GM18507 (cell line): ENCODE measurements at places on chromosomes 16 and 17.

DNA sequence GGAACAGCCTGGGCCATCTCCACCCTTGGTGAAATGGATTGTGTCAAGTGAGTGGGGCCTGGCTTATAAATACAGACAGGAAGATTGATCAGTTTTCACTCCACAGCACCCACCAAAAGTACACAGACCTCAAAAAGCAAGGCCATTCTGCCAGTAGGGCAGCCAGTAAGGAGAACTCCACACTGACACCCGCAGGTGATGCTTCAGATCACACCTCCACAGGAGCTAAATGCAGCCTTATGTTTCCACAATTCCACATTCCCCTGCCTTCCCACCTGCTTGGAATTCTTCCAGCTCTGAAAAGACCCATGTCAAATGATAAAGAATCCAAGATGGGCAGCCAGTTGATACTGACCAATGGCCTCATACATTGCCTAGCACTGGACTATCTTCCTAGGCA is 191.1 kb downstream of the ZFHX3 start:
- no peak for DNase-seq

GRCh38 chr17:34981538-34982241 is 1.4 kb downstream of the LIG3 start:
- no peak for DNase-seq

- DNase-seq, result no peak
Measured at GRCh38 chr17:52762147-52762793, 603.8 kb upstream of the CA10 start.

DNA sequence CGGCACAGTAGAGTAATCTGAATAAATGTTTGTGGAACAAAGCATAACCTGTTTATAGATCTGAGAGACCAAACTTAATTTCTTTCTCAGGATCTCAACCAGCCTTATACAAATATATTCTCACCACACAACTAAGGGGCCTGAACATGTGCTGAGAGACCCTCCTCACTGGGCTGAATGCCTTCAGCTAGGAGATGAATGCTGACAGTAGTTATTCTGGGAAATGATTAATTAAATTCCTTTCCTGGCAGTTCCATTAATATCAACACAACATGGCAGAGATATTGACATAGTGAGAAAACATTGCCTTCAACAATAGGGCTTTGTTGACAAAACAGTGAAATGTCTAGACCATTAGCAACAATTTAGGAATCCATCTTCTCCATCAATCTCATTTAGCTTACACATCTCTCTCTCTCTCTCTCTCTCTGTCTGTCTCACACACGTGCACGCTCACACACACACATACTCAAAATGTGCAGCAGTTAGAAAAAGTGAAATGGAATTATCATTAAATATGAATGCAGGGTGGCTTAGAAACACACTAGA is 780.8 kb upstream of the CDH8 start:
- no peak for DNase-seq

DNA sequence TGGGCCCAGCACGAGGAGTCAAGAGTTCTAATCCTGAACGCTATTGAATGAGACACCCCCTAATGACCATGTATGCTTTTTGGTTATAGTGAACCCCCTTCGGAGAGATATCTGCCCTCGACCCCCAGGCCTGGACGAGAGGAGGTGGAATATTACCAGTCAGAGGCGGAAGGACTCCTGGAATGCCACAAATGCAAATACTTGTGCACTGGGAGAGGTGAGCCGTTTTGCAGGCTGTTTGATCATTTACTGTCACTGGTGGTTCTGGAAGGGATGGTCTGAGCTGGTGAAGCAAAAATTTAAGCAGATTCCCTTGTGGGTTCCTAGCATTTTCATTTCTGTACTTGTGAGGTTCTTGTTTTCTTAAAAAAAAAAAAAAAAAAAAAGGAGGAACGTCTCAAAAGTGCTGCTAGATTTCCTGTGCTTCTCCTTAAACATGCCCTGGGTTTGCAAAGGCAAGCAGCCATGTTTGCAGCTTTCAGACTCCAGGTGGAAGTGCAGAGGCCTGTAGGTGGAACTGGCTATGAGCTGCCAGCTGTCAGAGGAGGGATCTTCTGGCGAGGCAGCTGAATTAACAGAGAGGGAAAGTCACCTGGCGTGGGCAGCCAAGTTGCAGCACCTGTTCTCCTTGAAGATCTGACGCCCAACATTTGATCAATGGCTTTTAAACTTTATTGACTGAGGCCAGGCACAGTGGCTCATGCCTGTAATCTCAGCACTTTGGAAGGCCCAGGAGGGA is 3.5 kb downstream of the MARVELD3 start:
- no peak for DNase-seq

- DNase-seq, result no peak
Measured at GRCh38 chr17:61689610-61690180, 98.7 kb upstream of the NACA2 start.
